Cortex of kidney (tissue), 1 donor: ENCODE measurements at places on chromosomes 5 and 9.

DNA sequence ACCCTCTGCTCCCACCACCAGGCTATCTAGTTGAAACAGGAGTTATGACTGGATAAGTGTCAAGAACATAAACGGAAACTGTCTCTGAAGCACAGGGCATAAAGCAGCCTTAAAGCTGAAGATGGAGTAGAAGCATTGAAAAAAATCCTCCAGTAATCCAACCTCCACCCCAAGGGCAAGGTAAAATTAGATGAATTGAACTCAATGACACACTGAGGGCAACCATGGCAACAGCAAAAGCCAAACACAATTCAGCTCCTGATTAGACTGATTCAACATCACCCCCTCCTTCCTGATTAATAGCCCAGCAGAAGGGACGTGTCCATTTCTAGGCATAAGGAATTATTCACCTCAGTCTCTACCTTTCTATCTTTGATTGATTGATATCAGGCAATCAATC, 183.2 kb upstream of the MAP3K1 start:
- no peak for DNase-seq

DNA sequence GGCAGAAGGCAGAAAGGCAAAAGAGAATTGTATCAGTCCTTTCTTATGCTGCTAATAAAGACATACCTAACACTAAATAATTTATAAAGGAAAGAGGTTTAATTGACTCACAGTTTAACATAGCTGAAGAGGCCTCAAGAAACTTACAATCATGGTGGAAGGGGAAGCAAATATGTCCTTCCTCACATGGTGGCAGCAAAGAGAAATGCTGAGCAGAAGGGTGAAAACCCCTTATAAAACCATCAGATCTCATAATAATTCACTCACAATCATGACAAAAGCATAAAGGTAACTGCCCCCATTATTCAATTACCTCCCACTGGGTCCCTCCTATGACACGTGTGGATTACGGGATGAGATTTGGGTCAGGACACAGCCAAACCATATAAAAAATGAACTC, 312.5 kb upstream of the PTGER4 start:
- no peak for DNase-seq

GRCh38 chr9:14303100-14303499, 10.8 kb downstream of the NFIB start:
- no peak for DNase-seq

DNA sequence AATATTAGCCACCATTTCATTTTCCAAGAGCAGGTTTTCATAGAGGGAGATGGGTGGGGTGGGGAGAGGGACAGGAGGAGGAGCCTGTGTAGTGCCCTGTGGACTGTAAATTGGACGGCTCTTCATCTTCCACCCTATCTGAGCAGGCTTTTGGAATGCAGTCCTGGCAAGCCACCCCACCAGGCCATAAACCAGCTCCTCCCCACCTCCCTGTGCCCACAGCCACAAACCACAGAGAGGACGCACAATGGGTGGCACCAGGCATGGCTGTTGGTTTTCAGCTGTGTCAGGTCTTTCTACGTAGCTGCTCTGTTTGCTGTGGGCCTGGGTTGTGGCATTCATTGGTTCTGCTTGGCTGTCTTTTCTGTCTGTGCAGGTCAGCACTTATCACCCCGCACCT, 58.0 kb downstream of the PLAC8L1 start:
- no peak for DNase-seq

GRCh38 chr5:78929833-78930232, 55.3 kb downstream of the ARSB start:
- DNase-seq, result no peak

- DNase-seq, result no peak
Measured at GRCh38 chr5:9895302-9895645, 265.1 kb upstream of the TAS2R1 start.

- DNase-seq, result no peak
Measured at GRCh38 chr9:69131682-69132081, 42.4 kb upstream of the TJP2 start.

DNA sequence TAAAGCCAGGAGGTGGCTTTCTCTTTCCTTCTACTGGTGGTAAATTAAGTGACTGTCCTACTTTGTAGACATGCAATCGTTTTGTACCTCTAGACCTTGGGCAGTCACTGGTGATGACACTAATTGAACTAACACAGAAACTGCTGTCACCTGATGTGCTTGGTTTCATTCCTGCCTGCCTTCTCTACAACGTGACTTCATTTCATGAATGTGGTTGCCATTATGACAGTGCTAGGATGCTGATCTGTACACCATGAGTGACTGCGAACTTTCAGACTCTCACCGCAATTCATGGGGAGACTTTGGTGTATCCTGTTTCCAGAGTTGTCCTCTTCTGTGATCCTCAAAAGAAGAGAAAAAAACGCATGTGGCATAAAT, 47.5 kb downstream of the UBE2QL1 start:
- no peak for DNase-seq

- DNase-seq, result no peak
Measured at GRCh38 chr9:132224645-132225044, 62.8 kb downstream of the NTNG2 start.

GRCh38 chr9:133194597-133194996, 14.5 kb downstream of the OBP2B start:
- DNase-seq, result no peak

GRCh38 chr9:71741926-71742648, 26.2 kb downstream of the CEMIP2 start:
- DNase-seq, result no peak

- DNase-seq, result no peak
Measured at GRCh38 chr5:143879646-143880045, 67.7 kb downstream of the HMHB1 start.

DNA sequence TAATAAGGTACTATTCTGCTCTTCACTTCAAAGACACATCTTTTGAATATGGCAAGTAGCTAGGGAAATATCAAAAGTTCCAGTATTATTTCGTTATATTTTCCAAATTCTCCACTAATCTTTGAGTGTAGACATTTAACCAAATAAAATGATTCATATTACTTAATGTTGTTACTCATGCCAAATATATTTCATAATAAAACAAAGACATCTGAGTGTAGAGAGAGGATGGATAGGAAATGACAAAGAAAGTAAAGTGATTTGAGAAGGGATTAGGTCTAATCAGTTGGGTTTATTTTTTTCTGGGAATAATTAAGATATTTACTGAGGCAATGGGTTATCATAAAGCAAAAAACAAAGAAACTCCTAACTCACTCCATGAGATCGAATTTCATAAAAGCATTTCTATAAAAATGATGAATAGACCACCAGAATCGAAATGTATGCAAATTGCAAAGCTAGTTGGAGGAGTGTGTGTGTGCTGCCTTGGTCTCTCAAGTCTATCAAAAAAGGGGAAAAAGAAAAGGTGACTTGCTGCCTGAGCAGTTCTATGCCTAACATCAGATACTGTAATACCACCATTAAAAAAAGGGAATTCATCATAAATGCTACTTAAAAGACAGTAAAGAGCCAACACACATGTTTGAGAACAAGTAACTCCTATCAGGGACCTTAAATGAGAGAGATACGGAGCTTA, 255.5 kb downstream of the PDE4D start:
- DNase-seq, result no peak

DNA sequence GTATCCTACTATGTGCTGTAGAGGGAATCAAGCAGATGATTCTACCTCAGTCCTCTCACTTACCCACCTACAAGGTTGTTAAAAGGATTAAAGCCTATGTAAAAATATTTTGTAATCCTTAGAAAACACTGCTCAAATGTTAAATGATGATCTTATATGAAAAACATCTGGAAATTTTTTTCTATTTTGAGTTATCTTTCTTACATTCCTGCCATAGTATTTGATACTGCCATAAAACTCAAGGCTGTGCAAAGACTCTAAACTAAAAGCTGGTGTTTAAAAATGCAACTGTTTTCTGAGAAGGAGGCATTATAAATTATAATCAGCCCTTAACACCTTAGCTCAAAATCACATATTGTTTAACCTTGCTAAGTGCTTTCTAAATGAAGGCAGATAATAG, 474.2 kb downstream of the PRELID2 start:
- DNase-seq, result no peak

- DNase-seq, result no peak
Measured at GRCh38 chr9:35569206-35569605, 35.9 kb upstream of the TESK1 start.

DNA sequence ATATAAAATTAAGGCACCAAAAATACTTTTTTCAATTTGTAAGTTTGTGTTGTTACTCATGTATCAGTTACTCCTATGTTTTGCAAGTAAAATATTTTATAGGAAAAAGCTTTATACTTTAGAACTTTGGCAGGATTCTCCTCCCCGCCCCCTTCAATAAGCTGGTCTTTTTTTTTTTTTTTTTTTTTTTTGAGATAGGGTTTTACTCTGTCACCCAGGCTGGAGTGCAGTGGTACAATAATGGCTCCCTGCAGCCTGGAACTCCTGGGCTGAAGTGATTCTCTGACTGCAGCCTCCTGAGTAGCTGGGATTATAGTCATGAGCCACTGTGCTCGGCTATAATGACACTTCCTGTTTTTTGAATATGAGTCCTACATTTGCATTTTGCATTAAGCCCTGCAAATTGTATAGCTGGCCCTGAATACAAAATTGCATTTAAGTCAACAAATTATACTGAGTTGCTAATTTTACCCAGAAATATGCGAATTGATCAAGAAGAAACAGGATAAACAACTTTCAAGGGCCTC, 192.9 kb downstream of the PIK3R1 start:
- no peak for DNase-seq

DNA sequence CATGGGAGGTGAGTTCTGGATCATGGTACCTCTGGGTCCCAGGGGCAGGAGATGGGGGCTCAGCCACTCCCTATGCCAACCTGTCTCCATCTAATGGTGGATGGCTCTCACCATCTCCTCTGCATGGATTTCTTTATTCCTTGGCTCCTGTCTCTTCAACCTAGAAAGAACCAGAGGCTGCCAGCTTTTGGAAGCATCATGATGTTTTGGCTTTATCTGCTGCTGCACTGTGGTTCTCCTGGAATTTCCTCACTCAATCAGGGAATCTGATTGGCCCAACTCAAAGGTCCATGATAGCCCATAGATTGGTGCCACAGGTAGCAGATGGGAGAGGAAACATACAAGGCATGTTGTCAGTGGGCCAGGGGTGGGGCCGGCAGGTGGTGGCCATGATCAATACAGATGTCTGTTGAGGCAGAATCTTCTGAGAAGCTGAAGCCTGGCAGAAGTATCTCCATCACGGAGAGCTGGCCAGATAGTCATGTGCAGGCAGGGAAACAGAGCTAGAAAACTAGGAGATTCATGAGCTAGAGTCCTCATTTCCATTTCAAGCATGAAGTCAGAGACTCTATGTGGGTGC, 158.2 kb downstream of the MACROH2A1 start:
- DNase-seq, result no peak

DNA sequence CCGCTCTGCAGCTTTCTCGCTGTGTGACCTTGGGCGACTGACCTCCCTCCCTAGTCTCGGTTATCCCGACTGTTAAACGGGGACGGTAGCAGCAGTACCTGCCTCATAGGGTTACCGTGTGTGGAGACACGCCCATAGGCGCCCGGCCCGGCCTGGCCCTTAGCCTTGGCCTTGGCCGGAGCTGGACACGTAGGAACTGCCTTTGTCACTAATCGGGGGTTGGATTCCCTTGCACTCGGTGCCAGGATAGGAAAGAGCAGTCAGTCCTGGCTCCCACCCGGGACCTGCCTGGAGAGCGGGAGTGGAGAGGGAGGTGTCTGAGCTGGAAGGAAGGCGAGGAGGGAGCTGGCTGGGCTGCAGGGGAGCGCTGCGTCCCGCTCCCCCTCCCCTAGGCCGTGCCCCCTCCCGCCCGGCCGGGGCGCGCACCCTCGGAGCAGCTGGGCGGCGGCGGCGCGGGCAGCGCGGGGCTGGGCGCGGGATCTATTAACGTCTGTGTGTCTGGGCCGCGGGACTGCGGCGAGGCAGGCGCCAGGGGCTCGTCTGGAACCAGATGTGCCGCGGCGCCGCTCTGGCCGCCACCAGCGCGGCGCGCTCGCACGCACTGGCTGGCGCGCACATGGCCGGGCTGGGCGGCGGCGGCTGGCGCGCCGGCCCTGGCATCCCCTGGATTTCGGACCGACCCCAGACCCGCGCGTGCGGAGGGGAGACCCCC, 31.7 kb downstream of the PRRX2 start:
- DNase-seq, result no peak

DNA sequence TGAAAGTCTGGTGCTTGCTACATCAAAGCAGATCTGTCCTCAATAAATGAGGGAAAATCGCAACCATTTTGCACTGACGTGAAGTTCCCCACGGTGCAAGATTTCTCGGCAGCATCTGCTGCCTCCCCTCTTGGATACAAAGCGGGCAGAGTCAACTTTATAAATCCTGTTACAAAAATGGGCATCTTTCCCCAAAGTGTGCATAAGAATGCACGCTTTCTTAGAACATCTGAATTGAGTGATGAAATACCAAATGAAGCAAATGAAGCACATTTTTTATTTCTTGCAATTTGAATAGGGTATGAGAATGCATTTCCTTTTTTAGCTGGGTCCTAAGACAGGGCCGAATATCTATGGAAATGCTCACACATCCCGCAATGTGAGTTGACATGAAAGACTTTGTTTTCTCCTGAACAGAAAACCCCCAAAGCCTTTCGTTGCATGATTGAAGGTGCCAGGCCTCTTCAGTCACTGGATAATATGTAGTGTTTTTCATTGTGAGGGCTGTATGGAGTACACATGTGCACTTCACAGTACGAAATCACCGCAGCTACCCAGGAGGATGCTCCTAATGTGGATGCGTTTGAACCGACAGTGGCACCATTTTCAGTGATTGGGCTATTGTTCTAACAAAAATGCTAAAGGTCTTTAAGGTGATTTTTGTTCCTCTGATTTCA, 19.6 kb upstream of the MAPKAP1 start:
- no peak for DNase-seq

- DNase-seq, result no peak
Measured at GRCh38 chr5:12330381-12330780, 426.1 kb upstream of the CTNND2 start.

GRCh38 chr9:127279717-127280285, 15.2 kb downstream of the GARNL3 start:
- no peak for DNase-seq

DNA sequence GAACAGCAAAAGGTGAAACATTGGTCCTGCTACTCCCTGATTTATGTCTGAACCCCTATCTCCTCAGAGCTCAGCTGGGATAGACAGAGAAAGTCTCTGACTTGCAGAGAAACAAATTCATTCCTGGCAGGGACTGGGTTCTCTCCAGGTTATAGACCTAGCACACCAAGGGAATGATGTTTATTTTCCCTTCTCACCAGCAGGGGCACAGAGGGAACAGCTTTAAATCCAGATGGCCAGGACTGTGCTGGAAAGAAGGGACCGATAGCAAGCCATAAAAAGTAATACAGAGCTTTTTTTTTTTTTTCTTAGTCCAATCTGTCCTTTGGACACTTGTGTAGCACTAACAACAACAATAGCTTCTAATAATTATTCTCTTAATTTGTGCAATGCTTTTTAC, 141.1 kb upstream of the C9orf72 start:
- DNase-seq, result no peak

- DNase-seq, result no peak
Measured at GRCh38 chr5:124395287-124395686, 351.2 kb downstream of the ZNF608 start.
